ENCODE measurements at places on chromosomes 3 and 15.
A peak's percentile ranks its signal among the peaks of the same experiment; 100 is the strongest.

- peak; percentile 94 for DNase-seq
Measured at GRCh38 chr3:159829539-159830227, 159.0 kb upstream of the IL12A start.

DNA sequence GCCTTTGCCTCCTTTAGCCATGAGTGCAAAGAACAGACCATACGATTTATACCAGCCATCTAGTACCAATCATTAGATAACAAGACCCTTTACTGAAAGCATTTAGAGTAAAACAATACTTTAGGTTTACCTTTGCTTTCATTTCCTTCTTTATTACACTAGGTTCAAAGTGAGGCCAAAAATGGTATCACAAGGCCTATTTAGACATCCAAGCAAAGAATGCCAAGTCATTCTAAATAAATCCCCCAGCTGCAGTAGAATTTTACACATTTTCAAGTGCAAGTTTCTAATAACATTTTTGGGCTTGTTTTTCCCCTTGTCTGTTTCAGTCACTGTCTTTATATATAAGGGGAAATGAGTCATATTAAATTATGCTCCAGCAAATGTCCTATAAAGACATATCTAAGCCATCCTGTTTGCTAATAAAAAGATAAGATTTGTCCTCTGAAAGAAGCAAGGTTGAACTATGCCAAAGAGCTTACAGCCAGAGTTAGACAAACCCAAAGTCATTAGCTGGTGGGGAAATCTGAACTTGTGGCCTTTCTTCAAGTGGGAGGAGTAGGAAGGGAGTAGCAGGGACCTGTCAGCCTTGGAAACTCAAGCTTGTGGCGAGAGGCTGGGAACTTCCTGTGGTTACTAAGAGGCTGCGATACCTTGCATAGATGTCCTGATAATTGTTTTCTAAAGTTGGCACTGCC lies 232.7 kb downstream of the MECOM start:
- DNase-seq, result no peak

DNA sequence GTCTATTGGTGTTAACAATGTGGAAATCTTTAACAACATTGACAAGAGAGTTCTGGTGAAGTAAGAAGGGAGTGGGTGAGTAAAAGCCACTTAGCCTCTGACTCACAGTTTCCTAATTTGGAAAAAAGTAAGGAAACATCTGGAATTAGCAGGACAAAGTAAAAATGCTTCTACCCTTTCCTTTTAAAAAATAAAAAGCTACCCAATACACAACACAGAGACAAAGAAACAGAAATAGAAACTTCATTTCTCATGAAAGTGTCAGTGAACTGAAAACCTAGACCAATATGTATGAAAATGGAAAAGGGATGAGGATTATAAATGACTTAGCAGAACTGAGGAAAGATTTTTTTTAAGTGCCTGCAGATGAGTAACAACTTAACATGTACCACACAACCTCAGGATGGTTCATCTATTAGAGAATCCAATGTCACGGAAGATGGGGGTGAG lies 65.4 kb downstream of the SSR3 start:
- peak; percentile 71 for DNase-seq

- peak; percentile 57 for DNase-seq
Measured at GRCh38 chr3:197186887-197187588, 111.4 kb downstream of the DLG1 start.

Measured in AG10803 (cell line).